Bone marrow (tissue), 2 donors: ENCODE measurements at places on chromosomes 6 and 20.

DNA sequence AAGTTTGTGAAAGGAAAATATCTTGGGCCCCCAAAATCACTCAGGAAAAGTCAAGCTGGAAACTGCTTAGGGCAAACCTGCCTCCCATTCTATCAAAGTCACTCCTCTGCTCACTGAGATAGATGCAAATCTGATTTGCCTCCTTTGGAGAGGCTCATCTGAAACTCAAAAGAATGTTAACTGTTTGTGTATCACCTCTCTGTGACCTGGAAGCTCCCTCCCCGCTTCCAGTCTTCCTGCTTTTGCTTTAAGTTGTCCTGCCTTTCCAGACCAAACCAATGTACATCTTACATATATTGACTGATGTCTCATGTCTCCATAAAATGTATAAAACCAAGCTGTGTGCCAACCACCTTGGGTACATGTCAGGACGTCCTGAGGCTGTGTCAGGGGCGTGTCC lies 331.4 kb upstream of the QKI start:
- no peak for DNase-seq

- no peak for DNase-seq
Observed at GRCh38 chr20:18188434-18188833, 50.8 kb downstream of the KAT14 start.

GRCh38 chr6:135594000-135594399 lies 96.5 kb upstream of the AHI1 start:
- no peak for DNase-seq

DNA sequence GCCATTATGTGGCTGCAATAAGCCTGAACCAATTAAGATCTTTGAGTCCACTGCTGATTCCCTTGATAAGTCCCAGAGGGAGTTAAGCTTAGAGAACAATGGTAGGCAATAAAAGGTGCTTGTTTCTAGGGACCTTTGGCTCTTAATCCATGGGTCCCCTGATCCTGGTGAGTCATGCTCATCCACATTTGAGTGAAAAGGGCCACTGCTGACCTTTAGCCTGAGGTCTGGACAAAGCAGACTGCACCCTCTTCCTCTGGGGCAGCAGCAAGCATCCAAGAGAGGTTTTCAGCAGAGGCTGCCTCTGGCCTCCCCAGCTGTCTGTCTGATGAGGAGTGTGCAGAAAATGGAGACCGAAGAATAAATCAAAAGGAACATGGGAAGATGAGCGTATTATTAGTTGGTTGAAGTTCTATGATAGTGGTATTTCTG lies 16.1 kb upstream of the SCGN start:
- DNase-seq, result no peak

DNA sequence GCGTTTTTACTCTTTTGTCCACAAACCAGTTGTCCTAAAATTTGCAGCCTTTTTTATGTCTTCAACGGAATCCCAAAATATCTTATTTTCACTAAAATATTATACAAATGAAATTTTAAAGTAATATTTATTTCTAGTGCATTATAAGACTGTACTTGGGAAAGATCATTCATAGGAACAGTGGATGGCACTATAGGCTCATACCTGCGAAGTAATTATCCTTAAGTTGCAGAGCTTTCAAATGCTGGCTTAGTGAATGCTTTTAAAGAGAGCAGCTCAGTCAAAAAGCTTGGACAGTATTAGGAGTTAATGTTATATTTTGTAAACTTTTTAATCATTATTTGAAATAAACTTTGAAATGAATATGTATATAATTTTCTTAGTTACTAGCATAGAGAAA lies 254.9 kb downstream of the CDKAL1 start:
- DNase-seq, result no peak

- DNase-seq, result no peak
Observed at GRCh38 chr6:115415378-115415777, 645.3 kb downstream of the FRK start.

- DNase-seq, result no peak
Observed at GRCh38 chr20:52012079-52012478, 179.5 kb downstream of the ZFP64 start.

- no peak for DNase-seq
Observed at GRCh38 chr20:54140067-54140466, 33.7 kb downstream of the CYP24A1 start.

- DNase-seq, result no peak
Observed at GRCh38 chr6:147892476-147892875, 384.0 kb downstream of the SAMD5 start.

DNA sequence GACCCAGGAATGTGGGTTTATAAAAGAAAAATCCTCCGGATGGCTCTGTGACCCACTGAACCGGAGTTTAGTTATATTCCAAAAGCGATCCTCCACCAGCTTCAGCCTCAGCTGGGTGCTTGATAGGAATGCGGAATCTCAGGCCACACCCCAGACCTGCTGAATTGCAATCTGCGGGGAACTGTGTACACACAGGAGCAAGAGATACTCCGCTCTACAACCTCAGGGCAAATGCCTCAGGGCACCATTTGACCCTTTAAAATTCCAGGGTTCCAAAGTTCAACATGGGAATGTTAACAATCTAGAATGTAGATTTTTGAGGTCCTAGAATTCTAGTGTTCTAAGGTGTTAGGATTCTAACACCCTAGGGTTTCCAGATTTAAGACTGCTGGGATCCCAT lies 10.8 kb downstream of the BPIFA2 start:
- no peak for DNase-seq

DNA sequence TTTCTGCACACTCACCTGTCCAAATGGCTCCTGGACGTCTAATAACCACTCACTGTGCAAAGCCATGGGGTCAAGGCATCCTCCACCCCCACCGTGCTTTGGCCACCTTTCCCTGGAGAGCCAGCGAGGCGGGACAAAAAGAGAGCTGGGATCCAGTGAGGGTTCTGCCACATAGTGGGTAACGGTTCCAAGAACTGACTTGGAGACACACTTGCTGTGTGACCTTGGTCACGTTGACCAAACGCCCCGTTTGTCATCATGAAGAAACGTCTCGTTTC lies 287.2 kb downstream of the TFAP2C start:
- no peak for DNase-seq

DNA sequence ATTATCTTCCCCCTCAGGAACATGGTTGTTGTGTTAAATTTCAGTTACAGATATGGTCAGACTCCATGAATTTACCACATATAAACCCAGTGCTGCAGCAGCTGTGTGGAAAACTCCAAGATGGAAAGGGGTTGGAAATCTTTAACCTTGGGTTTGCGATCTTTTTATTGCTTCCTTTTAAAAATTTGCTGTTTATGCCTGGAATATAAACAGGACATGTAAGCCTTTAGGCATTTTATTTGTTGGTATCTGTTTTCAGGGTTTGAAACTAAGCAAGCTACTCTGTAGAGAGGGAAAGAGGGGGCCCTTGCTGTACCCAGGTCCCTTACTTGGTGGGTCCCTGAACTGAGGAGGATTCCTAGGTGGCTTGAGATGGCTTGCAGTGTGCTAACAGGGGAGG lies 778 bp downstream of the PKIG start:
- DNase-seq, result no peak

DNA sequence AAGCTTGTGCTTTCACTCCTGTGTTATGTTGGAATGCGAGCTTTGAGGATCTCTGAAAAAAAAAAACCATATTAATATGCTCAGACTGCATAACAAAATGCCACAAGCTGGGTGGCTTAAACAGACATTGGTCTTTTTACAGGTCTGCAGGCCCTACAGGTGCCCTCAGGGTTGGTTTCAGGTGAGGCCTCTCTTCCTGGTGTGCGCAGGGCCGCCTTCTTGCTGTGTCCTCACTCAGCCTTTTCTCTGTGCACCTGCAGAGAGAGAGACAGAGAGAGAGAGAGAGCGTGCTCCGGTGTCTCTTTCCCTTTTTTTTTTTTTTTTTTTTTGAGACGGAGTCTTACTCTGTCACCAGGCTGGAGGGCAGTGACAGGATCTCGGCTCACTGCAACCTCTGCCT lies 114.1 kb upstream of the SNX9 start:
- no peak for DNase-seq

GRCh38 chr6:158560836-158561320 lies 987 bp downstream of the TMEM181 start:
- DNase-seq, result no peak

DNA sequence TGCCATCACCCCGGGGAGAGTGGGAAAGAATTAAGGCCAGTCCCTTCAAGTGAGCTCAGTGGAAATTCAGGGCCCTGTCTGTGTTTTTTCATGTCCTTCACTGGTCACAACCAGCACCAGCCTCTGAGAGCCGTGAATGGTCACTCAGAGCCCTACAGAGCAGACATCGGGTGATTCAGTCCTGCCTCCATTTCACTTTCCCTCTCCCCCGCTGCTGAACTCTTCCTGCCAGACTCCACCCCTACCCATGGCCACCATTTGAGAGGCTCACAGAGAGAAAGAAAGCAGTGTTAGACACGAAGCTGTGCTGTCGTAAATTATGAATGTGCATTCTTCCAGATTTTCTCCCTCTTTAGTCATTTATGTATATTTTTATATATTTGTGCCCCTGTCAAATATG lies 5.4 kb downstream of the R3HDML start:
- DNase-seq, result no peak

- DNase-seq, result no peak
Observed at GRCh38 chr6:134413241-134413643, 95.3 kb upstream of the SGK1 start.

DNA sequence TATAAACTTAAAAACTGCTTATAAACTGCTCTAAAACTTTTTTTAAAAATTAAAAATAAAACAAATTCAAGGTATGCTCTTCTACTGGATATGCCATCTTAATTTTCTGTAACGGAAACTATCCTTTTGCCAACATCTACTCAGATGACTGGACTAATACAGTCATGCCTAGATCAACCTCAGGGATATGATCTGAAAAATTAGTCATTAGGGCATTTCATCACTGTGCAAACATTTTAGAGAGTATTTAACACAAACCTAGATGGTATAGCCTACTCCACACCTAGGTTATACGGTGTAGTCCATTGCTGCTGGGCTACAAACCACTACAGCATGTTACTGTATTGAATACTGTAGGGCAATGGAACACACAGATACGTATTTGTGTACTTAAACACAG lies 64.8 kb downstream of the TRIM27 start:
- DNase-seq, result no peak

DNA sequence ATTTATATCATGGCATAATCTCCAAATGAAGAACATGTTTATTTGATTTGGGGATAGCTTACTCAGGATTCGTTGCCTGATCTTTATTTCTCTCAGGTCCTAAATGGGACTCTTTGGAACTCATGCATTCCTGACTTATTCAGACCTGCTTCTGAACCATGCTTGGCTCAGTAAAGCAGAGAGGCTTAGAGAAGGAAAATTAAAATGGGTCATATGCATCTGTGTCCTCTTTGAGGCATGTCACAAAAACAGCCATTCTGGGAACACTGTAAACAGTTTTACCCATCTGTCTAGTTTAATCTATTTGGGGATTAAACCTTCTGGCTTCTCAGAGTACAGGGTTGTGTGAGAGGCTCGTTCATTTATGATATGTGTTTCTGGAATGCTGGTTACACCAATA lies 1017.3 kb downstream of the KIF16B start:
- DNase-seq, result no peak

DNA sequence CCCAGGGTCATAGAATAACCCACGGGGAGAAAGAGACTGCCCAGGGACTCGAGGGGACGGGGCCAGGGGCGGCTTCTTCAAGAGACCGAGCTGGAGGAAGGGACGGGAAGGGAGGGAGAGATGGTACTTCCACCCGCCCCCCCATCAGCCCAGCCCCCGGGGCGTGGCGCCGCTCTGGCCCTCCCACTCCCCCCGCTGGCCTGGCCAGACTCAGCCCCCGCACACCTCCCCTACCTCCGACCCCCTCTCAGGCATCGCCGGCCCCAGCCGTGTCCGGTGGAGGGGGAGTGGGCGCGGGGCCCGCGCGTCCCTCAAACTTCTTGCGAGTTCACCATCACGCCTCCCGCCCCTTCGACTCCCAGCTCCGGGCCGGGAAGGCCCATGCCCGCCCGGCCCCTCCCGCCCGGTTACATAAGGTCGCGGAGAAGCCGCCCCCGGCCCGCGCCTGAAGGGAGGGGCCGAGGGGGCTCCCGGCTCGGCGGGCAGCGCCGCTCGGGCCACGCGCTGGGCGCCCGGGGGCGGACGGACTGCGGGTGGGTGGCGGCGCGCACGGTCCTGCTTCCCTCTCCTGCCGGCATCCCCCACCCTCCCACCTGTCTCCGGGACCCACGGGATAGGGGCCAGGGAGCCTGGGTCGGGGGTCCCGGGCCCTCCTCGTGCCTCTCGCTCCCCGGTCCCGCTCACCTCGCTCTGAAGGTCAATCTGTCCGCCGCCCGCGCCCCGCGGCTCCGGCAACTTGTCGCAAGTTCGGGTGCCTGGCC lies 562 bp downstream of the TFEB start:
- DNase-seq, result peak; percentile 26

DNA sequence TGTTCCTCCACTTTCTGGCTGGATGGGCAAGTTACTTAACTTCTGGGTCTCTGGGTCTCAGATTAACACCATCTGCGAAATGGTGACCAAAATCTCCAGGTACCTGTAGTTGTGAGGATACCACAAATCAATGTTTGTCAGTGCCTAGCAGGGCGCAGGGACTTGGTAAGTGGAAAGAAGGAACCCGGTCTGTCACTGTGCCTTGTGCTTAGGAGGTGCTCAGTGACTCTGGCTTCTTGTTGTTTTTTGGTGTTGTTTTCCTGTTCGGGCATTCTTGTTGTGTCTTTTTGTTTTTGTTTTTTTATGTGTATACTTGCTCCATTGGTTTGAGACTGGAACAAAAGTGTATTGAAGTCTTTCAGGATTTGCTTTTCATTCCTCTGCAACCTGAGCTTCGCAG lies 17.8 kb downstream of the TM9SF4 start:
- DNase-seq, result no peak

DNA sequence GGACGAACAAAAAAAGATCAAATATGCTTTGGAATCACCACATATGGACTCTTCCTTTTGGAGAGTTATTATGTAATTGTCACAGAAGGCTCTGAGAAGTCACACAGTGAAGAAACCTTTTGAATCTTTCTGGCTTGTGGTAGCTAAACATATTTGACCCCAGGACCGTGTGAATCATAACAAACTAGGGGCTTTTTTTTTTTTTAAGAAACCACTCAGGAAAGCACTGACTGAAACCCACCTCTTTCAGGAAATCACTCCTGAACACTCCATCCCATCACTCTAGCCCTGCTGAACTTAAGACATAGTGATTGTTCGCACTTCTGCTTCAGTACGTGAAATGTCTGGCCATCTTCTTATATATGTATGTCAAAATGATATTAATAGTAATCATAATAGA lies 495.9 kb upstream of the ARID1B start:
- peak; percentile 57 for DNase-seq

- DNase-seq, result no peak
Observed at GRCh38 chr6:157213426-157213825, 109.9 kb downstream of the TMEM242 start.

DNA sequence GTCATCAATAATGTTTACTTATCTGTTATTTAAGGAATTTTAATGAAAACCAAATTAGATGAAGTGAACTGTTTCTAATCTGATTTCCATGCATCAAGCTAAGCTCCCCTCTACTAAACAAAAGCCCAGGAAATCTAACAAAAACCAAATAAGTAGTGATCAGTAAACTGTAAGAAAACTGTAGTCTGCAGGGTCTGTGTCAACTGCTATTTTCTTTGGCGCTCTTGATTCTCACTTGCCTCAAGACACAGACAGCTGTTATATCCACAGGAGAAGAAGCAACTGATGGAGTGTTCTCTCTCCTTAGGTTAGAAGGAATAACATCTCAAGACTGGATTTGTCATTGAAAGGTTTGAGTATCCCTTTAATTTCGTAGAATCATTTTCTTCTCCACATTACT lies 293.5 kb downstream of the PHF3 start:
- DNase-seq, result no peak
